Stimulated activated CD4-positive, alpha-beta T cell treated with anti-CD3 and anti-CD28 coated beads, Interleukin-15, amount 100 ng/mL, for 24 hours (primary cell): ENCODE measurements at places on chromosomes 4 and X.

- no peak for DNase-seq
Observed at GRCh38 chrX:10981506-10981905, 129.6 kb upstream of the HCCS start.

- DNase-seq = no peak
Observed at GRCh38 chr4:89022426-89023128, 34.4 kb downstream of the FAM13A start.

- DNase-seq = no peak
Observed at GRCh38 chr4:143344774-143345173, 8.1 kb downstream of the GAB1 start.

GRCh38 chr4:128831531-128832242 lies 22.2 kb downstream of the JADE1 start:
- no peak for DNase-seq

GRCh38 chr4:163663454-163664225 lies 169.2 kb downstream of the TMA16 start:
- no peak for DNase-seq

GRCh38 chr4:70943114-70943513 lies 40.9 kb downstream of the MOB1B start:
- DNase-seq = no peak

GRCh38 chrX:139851730-139852129 lies 81.1 kb downstream of the ATP11C start:
- DNase-seq = no peak

DNA sequence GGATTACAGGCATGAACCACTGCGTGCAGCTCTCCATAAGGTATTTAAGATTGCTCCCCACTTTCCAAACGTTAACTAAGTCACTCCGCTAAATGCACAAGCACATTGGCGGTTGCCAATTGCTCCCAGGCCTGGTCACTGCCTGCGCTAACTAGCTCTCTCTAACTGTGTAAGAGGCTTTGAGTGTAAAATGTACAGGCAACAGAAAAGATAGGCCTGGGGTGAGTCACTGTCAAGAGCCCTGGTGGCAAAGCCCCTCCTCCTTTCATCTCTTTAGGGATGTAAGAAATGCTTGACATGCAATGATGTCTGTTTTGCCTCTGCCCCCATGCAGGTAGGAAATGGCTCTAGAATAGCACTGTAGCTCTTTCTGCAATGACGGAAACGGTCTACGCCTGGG lies 329.7 kb upstream of the GATB start:
- no peak for DNase-seq

GRCh38 chr4:8200302-8200975 lies 1.3 kb downstream of the SH3TC1 start:
- DNase-seq = peak; percentile 42

GRCh38 chr4:35252866-35253265 lies 991.4 kb downstream of the ARAP2 start:
- no peak for DNase-seq

DNA sequence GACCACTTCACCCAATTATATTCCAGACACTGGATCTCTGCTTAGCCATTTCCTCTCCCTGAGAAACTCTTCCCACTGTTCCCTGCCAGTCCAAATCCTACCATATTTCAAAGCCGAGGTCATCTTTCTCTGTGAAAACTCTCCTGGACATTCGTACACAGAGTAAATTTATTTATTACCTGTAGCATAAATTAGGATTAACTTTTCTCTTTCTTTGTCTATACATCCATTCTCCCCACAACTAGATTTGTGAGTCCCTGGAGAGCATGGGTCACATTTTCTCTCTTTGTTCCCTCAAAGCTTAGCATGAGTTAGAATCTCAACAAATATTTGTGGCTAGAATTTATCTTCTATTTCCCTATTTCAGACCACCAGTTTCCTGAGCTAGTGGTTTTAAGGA lies 27.8 kb upstream of the SMIM10 start:
- no peak for DNase-seq

DNA sequence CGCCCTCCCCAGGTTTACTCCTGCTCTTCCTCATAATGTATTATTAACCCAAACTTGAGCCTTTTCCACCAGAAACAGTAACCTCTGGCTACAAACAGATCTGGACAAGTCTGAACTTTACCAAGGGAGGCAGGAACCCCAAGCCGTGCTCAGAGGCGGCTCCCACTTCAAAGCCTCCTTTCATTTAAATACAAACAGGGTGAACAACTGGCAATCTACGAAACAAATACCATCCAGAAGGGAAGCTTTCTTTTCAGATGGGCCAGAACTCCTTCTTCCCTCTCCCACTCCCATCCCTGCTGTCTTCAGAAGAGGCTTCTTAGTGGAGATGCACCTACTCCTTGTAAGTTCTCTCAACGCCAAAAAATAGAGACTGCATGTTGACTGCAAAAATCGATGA lies 2.1 kb upstream of the GPC4 start:
- no peak for DNase-seq

GRCh38 chrX:1598021-1598875 lies 6.8 kb downstream of the AKAP17A start:
- no peak for DNase-seq

- no peak for DNase-seq
Observed at GRCh38 chrX:65697211-65697641, 29.8 kb downstream of the MSN start.

GRCh38 chrX:153933748-153934147 lies 1.1 kb downstream of the NAA10 start:
- no peak for DNase-seq

DNA sequence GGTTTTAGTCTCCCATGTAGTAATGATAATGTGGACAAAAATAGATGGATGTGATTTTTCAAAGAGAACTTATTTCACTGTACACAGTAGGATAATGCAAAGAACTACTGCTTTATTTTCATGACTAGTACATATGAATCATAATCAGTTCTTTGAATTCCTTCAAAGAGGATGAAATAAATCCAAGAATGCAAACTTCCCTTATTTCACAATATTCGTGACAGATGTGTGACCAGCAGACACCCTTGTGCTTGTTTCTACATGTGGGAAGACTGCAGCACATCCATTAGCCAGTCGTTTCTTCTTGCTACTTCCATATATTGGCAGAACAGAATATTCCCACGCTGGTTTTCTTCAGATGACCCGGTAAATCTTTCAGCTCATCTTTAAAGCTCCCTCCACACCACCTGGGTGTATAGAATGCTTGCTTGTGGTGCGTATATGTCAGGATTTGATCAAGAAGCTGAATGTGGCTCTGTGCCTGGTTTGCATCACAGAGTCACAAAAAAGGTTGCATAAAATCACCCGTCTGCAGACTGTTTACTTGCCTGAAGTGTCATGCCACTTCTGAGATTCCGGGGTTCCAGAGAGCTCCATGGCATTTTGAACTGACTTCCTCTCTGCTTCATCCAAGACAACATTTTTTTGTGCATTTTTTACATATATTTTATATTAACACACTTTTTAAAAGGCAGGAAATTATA lies 47.7 kb upstream of the FAT4 start:
- DNase-seq = no peak

- DNase-seq = no peak
Observed at GRCh38 chr4:23245203-23245832, 552.6 kb downstream of the GBA3 start.

DNA sequence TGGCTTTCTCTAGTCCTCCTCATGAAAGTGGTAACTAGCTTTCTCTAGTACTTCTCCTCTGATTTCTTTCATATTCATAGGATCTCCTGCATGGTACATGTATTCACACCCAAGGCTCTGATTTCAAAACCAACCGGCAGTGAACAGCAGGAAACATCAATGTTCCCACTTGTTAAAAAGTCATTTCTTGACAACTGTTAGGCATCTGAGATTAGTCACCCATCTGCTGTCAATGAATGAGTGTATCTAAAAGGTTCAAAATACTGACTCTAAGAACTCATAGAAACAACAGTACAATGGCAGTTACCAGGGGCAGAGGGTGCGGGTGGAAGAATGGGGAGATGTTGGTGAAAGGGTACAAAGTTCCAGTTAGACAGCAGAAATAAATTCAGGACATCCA lies 31.5 kb upstream of the PUDP start:
- no peak for DNase-seq

GRCh38 chr4:107579099-107579498 lies 140.9 kb downstream of the PAPSS1 start:
- DNase-seq = no peak

- no peak for DNase-seq
Observed at GRCh38 chr4:140790765-140791164, 34.6 kb upstream of the TBC1D9 start.

- DNase-seq = no peak
Observed at GRCh38 chr4:111535792-111536191, 609.5 kb upstream of the FAM241A start.

DNA sequence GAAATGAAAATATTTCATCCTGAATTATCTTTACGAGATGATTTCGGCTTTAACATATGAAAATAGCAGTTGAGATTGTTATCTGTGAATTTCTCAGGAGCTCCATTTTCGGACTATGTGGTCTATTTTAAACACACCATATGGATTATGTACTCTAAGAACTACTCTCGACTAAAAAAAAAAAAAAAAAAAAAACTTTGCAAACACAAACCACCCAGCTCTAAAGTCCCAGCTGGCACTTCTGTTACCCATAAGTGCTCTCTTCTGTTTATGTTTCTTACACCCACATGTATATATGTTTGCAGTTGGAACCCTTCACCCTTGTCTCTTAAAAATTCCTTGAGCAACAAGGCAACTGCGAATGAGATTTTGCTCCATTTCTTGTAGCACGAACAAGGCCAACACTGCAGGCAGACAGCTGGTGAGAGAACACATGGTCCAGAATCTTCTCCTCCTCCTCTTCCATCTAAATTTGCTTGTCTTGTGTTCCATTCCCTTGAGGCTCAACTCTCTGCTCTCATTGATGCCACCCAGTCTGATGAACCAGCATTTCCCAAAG lies 172.7 kb upstream of the HCCS start:
- no peak for DNase-seq

- no peak for DNase-seq
Observed at GRCh38 chrX:31223817-31224216, 152.0 kb upstream of the FTHL17 start.

DNA sequence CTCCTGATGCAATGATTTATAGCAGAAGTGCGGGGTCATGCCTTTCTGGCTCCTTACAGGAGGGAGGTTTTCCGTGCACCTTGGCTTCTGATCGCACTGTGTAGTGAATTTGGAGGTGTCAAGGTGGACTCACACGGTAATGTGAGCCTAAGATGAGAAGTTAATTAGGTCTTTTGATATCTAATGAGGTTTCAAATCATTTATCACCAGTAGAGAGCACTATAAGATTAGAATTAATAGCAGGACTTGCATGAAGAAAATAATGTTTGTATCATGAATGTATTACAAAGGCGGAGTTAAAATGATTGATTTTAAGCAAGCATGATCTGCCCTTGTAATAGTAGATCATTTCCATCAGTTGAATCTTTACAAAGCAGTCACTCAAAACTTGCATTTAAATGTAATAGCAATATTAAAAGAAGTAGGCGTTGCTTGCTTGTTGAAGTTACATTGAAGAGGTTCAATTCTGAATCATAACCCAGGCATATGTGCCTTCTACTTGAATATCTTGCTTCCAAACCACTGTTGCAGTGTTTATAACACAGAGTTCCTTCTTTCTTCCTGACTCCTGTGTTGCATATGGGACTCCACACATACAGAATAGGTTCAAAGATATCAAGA lies 152.1 kb downstream of the FMR1NB start:
- no peak for DNase-seq

GRCh38 chr4:152209772-152210493 lies 326.0 kb downstream of the FBXW7 start:
- no peak for DNase-seq
